ENCODE measurements at places on chromosomes 7 and 10.

DNA sequence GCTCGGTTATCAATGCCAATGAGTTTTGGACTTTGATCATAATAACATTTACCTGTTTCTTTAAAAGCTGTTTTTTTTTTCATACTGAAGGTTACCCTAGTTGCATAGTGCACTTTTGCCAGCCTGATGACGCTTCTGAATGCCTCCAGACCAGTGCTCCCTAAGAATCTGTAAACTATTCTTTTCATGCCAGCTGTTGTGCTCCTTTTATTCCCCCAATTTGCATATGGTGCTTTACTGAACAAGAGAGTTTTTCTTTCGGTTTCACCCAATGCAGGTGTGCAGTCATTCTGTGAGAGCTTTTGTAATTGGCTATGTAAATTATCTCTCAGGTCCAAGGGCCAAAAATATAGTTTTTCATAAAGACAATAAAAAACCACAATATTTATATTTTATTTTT, 48.1 kb upstream of the GLCCI1 start:
- DNase-seq, result peak; percentile 4

- DNase-seq, result peak; percentile 14
Measured at GRCh38 chr7:150800581-150801241, at the start of gene TMEM176A. TSS of gene TMEM176A (plus strand) at chr7:150800769. CDS start at chr7:150801551, 782 bp downstream.

- no peak for DNase-seq
Measured at GRCh38 chr7:29783671-29784070, 22.6 kb upstream of the WIPF3 start.

DNA sequence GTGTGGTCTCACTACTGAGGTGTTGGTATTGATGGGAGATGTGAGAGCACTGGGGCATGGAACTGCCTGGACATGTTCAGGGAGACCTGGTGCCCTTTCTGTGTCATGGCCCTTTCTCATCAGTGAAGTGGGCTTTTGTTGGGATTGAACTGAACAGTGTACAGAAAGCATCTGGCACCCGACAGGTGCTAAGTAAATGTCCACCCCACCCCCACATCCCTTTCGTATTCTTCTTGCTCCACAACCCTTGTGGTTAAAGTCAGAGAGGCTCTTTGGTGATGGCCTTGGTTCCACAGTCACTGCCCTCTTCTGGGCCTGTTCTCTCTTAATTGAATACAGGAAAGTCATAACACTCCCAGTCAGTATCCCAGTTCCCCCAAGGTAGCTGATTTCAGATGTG, 5.4 kb downstream of the NOM1 start:
- DNase-seq, result no peak

GRCh38 chr10:55091691-55092328, 290.8 kb upstream of the PCDH15 start:
- DNase-seq, result no peak

DNA sequence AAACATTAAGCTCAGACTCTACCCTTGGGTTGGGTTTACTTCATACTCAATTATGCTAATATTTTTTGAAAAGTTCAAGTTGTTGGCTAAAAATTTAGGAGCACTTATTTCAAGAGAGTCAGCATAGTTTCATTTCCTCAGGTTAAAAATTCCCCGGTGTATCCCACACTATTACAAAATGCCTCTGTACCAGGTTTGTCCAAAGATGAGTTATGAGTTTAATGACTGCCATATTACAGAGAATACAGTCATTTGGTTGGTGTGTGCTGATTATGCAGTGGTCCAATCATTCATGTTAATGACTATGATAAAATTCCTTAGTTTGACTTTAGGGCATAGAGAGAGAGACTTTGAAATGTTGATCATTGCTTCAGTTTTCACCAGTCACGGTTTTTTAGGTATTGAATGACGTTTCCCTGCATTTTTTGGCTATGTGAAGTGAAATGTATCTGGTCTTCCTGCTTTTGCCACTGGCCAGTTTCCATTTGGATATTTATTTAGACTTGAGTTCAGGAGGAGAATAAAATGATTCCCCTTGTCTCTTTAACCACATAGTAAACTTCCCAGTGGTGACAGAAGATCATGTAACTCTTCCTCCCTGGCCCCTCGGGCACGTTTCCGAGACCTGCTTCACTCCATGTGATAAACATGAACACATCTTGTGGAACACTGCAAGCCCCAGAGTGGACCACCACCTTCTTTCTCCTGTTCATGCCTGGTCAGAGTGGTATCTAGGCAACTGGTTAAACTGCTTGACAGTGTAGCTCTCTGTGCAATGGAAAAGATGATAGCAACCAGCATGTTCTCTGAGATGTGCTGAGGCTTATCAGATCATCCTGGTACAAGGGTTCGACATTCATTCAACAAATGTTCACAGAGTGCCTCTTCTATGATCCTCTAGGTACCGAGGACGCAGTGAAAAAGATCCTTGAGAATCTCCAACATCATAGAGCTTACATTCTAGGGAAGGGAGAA, 153.6 kb downstream of the CACNB2 start:
- no peak for DNase-seq

- DNase-seq, result no peak
Measured at GRCh38 chr7:107610323-107610722, 30.3 kb downstream of the BCAP29 start.

- DNase-seq, result no peak
Measured at GRCh38 chr7:68063171-68063570, 1066.5 kb downstream of the TYW1 start.

DNA sequence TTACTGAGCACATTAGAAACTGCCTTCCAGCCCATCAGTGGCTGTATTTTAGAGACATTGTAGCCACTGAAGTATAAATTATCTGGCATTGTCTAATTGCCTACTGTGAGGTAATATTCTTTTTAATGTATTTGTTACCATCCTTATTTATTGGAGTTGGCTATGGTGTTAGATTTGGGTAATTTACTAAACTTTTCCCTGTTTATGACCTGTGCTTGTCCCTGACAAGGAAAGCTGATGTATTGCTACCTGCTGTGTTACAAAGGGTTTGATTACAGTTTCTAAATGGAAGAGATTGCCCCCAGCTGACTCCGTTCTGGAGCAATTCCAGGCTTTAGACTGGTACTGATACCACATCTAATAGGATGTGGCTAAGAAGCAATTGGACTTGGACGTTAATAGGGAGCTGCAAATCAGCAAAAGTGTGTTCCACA, 12.3 kb upstream of the ASCC1 start:
- DNase-seq, result no peak

GRCh38 chr10:124389613-124390361, 28.9 kb downstream of the OAT start:
- no peak for DNase-seq

GRCh38 chr7:67484244-67484751, 487.7 kb downstream of the TYW1 start:
- peak; percentile 4 for DNase-seq

- DNase-seq, result peak; percentile 26
Measured at GRCh38 chr7:517774-518629, 1.6 kb downstream of the PDGFA start.

- DNase-seq, result no peak
Measured at GRCh38 chr7:77316219-77316978, 99.8 kb downstream of the GSAP start.

DNA sequence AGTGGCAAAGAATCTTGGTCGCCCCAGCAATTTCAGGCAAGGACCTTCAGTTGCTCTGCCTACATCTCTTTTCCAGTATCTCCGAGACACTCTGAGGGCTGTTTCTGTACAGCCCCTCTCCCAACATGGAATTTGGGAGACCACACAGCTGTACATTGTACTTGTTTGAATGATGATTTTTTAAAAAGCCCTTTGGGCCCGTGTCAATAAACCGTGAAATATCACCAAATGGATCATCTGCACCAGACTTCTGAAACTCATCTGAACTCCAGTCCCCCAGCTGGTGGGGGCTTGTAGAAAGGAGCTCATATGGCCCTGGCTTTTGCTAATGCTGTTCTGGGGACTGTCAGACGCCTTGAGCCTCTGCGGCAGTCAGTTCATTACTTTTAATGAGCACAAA, 374.9 kb downstream of the BBS9 start:
- no peak for DNase-seq

DNA sequence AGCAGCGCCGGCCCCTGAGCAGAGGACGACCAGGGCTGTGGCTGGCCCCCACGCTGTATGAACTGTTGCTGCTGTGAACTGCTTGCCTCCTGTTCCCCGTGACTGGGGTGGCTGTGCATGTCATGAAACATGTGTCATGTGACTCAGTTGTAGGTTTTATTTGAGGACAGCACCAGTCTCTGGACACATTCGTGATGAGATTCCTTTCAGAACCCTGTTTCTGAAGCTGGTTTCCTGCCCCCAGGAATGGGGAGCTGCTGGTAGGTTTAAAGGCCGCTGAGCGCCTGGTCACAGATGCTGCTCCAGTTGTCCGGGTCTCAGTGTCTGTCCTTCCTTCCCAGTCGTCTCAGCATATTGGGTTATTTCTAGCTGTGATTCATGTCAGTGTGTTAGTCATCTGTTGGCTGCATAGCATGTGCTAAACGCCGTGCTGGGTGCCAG, 79.1 kb upstream of the PPIF start:
- DNase-seq, result no peak

- no peak for DNase-seq
Measured at GRCh38 chr10:30057421-30057841, 2.0 kb downstream of the JCAD start.

DNA sequence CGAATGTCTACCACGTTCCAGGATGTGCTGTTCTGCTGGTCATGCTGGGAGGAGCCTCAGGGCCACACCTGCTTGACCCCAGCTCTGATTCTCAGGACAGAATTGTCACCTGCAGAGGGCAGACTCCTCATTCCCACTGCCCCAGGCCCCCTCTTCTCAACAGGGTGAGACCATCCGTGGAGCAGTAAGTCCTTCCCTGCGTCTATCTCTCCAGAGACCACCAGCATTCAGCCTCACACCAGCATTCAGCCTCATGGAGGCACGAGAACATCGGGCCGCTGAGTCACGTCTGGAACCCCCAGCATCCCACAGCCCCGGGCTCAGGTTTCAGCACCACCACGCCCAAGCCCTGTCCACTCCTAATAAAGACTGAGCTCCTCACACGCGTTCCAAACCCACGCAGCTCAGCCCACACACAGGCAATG, 273.4 kb downstream of the DIP2C start:
- no peak for DNase-seq

DNA sequence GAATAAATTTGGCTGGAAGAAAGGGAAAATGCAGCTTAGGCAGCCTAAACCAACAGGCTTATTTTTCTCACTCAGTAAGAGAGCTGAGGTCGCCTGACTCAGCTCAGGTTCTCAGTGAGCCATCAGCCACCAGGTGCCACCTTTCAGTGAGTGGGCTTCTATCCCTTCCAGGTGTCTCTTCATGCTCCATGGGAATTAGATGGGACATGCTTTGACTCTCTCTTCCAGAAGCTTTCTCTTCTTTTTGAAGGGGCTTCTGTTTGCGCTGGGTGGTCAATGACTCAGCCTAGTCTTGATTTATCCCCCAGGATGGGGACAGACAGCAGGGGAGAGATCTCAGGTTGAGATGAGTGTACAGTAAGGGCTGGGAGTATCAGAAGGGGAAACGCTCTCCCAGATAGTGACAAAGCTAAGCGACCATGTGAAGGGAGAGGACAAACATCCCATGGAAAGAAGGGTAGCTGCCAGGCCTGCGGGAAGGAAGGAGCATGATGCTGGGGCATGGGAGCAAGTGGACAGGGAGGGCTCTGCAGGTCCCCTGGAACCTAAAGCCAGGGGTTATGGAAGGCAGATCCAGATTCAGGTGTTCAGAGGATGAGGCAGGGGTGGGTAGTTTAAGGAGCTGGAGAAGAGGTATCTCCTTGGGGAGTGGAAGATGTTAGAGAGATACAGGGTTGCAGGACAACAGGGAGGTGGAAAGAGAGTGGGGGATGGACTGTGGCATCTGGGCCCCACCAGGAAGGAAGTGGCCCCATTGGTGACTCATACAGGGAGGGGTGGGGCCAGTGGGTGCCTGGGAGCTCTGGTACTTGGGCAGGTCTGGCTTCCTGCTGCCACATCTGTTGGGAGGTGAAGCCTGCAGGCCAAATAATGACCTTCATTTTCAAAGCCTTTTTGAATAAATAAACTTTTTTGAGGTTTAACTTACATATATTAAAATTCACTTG, 32.5 kb downstream of the OGDH start:
- DNase-seq, result peak; percentile 85

DNA sequence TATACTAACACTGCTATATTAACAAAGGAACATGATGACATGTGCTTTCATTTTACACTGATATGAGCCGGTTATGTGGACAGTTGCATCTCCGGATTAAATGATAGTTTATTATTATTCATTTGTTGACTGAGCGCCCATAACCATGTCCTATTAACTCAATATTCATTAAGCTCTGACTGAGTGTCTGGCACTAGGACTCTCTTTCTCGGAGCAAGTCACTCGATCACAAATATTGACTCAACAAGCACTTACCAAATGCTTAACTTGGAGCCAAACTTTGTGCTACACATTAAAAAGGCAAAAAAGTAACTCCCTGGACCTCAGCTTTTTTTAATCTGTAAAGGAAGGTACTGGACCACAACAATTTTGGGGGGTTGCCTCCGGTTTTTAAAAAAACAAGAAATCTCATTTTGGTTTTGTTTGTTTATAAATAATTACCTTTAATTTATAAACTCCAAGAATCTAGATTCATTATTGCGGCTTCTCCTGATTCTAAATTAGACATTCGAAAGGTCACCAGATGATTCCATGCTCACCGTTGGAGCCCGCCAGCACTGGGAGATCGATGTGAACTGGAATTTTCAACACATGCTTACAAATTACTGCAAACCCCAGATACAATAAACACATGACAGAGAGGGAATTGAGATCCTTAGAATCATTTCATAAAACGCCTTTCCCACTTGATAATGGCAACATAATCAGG, 8.9 kb upstream of the LYZL1 start:
- DNase-seq, result no peak

GRCh38 chr10:11018432-11018841, 765 bp downstream of the CELF2 start:
- DNase-seq, result peak; percentile 6

DNA sequence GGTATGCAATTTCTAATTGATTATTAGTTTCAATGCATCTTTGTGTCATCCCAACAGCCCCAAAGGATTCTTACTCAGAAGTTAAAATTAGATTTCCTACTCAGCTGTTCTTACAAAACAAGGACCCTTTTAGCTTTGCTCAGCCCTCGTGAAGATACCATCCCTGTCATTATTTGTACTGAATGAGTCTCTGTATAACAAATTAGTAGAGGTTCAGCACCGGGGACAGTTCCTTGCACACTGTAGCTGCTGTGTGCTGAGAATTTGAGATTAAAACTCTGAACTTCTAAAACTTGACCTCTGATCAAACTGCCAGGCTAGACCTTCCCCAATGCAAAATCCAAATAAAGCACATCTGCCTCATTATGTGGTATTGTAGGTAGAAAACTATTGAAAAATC, 299.1 kb downstream of the LHFPL3 start:
- DNase-seq, result no peak

Data from activated naive CD4-positive, alpha-beta T cell treated with Interleukin-2 at 50 U/mL for 16 hours (primary cell).